ENCODE measurements at places on chromosomes 11 and 22.

- DNase-seq: no peak
Measured at GRCh38 chr11:24238771-24239645, 257.8 kb upstream of the LUZP2 start.

DNA sequence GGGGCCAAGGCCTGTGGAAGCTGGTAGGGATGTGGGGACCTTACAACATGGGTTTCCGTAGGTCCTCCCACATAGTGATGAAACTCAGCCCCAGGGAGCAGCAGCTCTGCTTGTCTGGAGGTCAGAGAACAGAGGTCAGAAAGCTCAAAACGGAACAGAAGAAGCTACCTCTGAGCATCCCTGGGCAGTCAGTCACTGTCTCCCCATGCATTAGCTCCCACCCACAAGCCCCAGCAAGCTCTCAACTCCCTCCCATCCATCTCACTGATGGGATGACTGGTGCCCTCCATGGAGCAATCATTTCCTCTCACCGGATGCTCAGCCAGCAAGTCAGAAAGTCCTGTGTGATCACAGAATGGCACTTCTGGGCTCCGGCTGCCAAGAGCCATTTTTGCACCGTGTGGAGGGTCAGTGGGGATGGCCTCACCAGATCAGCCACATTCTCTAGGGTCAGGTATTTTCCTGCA lies 1.9 kb downstream of the TPP1 start:
- DNase-seq: no peak

DNA sequence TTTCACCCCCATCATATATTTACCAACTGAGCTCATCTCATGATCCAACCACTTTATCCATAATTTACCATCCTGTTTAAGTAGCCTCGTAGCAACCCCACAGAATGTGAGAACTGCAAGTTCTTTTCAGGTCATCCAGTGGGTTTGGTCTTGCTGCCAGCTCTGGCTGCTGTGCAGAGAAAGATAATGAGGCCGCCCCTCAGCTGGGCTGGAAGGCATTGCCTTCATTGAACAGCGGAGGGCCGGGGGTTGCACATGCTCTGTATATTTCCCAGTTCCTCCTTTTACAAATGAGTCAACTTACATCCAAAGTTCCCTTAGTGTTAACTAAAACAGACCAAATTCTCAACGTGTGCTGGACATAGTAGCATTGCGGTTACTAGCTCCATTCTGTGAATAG lies 96.7 kb downstream of the SYN3 start:
- DNase-seq: no peak

- no peak for DNase-seq
Measured at GRCh38 chr11:31480930-31481329, 28.5 kb downstream of the IMMP1L start.

GRCh38 chr22:20238901-20239675 lies 29.0 kb downstream of the RTN4R start:
- no peak for DNase-seq

DNA sequence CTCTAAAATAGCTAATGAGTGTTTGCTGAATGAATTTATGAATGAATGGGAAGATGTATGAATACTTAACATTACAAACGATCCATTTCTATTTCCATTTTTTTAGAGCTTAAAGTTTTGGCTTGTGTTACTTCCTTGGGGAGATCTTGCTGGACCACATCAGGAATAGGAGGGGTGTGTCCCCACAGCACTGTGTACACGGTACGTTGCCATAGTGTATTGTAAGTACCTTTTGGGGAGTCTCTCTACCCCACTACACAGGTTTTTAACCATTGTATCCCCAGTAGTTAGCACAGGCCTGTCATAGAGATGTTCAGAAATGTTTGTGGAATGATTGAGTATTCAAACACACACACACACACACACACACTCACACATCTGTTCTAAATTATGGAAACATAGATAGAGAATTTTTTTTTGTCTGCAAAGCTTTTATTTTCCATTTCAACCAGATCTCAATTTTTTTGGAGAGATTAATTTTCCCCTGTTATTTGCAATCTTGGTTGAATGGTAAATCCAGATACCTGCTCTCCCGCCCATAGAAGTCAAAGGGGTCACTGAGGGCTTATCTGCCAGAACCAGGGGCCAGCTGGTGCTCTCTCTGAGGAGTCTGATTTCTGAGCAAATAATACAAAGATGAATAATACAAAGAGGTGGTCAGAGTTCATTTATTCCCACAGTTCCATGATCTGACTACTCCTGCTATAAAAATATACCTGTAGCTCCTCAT lies 471.0 kb downstream of the INSC start:
- DNase-seq: no peak

DNA sequence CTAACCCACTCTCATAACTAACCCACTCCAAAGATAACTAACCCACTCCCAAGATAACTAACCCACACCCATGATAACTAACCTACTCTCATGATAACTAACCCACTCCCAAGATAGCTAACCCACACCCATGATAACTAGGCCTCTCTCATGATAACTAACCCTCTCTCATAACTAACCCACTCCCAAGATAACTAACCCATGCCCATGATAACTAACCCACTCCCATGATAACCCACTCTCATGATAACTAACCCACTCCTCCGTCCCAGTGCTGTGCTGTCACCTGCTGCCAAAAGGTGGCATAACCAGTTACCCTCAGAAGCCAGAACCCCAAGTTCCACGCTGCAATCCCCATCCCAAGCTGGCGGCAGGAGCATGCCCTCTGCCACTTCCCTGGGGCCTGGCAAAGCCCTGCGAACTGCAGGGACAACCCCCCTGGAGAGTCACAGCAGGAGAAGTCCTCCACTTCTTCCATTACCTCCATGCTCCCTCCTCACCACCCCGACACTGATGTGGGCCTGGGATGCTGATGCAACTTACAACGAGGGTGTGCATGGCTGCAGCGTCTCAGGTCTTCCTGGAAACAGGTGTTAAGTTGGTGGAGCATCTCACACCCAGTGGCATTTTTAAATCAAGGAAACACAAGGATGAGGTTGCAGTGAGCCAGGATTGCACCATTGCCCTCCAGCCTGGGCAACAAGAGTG lies 30.8 kb upstream of the CELSR1 start:
- no peak for DNase-seq

- no peak for DNase-seq
Measured at GRCh38 chr11:69442012-69442806, 39.3 kb upstream of the LINC01488 start.

- no peak for DNase-seq
Measured at GRCh38 chr11:14373941-14374646, 15.1 kb upstream of the RRAS2 start.

GRCh38 chr11:72939031-72939430 lies 124.8 kb downstream of the ATG16L2 start:
- no peak for DNase-seq
